ENCODE measurements at places on chromosomes 7 and 10. TPM values are rescaled to one million over a fixed set of nuclear protein-coding genes. Genes with fewer than 3 reads are reported as not detected.

The CRYGN gene
- not detected for polyA plus RNA-seq

The NME8 gene
- polyA plus RNA-seq: not detected

The GCK gene
- 0.43 TPM for polyA plus RNA-seq

The C10orf67 gene
- polyA plus RNA-seq: 0.76 TPM

The EBF3 gene
- polyA plus RNA-seq: 0.15 TPM

The ADAM22 gene
- 0.09 TPM for polyA plus RNA-seq

The PIP gene
- polyA plus RNA-seq: not detected

The TUBAL3 gene
- not detected for polyA plus RNA-seq
